ENCODE measurements at places on chromosomes 5 and 9.
A peak's percentile ranks its signal among the peaks of the same experiment; 100 is the strongest.

DNA sequence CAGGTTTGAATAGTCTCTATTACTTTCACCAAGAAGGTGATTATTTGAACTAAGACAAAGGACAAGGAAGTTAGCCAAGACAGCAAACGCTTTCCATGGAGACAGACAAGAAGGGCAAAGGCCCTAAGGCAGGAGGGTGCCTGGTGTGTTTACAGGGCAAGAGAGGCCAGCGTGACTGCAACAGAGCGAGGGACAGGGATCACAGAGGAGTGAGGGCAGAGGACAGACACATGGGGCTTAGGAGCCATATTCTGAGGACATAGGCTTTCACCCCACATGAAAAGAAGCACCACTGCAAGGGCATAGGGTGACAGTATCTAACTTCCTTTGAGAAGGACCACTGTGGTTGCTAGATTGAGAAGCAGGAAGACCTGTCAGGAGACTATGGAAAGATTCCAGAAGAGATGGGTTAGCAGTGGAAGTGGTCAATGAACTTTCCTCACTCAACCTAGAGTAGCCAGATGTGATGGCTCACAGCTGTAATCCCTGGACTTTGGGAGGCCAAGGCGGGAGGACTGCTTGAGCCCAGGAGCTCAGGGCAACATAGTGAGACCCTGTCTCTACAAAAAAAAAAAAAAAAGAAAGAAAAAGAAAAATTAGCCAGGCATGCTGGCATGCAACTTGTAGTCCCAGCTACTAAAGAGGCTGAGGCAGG, 5.0 kb upstream of the HAVCR1 start:
- no peak for DNase-seq

GRCh38 chr5:163540696-163541095, 35.3 kb downstream of the MAT2B start:
- no peak for DNase-seq

- peak; percentile 21 for DNase-seq
Observed at GRCh38 chr5:133423618-133424282, 188.6 kb downstream of the FSTL4 start.

GRCh38 chr9:81077572-81077971, 611.8 kb downstream of the TLE1 start:
- DNase-seq: no peak

DNA sequence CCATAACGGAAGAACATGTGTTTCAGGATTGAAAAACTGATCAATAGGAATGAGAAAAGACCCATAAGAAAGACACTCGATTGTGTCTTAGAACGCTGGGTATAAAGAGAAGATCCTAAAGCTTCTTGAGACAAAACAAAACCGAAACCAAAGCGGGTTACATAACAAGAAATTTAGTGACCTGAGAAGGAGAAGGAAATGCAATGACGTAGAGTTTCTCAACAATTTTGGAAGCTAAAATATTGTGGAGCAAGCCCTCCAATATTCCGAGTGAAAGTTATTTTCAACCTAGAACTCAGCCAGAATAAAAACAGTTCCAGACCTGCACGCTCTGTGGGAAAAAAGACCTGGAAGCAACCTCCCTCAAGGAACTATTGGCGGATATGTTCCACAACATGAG, 81.9 kb upstream of the FREM1 start:
- DNase-seq: peak; percentile 6

GRCh38 chr5:139272471-139273321, 20.8 kb upstream of the MATR3 start:
- peak; percentile 57 for DNase-seq

GRCh38 chr5:143585970-143586369, 182.5 kb upstream of the NR3C1 start:
- DNase-seq: no peak

DNA sequence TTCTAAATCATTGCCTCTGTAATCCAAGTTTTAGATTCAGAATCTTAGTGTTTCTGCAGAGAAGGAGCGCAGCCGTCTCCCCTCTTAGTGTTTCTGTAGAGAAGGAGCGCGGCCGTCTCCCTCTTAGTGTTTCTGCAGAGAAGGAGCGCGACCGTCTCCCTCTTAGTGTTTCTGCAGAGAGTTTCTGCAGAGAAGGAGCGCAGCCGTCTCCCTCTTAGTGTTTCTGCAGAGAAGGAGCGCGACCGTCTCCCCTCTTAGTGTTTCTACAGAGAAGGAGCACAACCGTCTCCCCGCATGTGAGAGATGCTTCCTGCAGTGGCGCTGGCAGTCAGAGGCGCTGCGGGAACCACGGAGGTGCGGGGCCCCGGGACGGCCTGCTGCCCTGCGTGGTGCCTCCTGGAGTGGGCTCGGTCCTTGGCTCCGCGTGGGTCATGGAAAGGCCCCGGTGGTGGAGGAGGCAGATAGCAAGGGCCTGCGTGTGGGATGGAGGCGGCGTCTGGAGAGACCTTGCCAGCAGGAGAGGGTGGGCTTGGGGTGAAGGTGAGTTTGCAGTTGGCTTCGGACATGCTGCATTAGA, 10.9 kb downstream of the CEP72 start:
- no peak for DNase-seq

DNA sequence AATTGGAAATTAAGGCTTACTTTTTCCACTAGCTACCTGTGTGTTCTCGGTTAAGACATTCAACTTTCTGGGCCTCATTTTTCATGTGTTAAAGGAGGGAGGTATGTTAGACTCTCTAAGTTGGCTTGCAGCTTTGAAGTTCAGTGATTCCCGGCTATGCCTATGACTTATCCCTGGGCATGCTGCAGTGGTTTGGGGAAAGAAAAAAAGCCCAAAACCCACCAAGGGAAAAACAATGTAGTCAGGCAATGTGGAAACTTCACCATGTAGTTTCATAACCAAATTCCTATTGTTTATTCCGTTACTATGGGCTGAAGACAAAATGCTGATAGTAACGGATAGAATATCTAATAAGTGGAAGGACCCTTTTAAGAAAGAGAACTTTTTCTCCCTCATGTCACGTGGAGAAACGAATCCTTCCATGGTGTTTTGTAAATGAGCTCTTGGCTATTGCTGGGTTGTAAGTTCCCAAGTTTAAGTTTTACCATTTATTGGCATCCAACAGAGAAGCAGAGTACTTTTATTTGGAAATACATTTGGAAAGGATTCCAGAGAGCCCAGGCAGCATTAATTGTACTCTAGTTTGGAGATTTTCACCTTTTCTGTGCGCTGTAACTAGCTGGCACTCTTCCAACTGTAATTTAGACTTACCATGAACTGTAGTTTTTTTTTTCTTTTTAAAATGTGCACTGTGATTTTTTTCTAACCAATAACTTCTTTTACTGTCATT, 84.9 kb upstream of the MPDZ start:
- DNase-seq: no peak

DNA sequence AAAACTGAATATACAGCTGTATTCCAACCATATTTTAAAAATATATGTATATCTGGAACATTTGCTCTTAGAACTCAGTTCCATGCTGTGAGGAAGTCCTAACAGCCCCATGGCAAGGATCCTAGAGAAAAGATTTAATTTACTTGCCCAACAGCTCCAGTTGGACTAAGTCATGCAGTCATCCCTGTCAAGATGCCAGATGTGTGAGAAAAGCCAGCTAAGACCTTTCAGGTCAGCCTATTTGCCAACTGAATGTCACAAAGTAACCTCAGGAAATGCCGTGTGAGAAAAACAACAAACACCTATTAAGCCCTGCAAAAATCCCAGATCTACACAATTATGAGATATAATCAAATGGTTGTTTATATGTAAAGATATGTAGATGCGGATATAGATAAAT, 416.3 kb downstream of the NR2F1-AS1 start:
- peak; percentile 96 for DNase-seq

DNA sequence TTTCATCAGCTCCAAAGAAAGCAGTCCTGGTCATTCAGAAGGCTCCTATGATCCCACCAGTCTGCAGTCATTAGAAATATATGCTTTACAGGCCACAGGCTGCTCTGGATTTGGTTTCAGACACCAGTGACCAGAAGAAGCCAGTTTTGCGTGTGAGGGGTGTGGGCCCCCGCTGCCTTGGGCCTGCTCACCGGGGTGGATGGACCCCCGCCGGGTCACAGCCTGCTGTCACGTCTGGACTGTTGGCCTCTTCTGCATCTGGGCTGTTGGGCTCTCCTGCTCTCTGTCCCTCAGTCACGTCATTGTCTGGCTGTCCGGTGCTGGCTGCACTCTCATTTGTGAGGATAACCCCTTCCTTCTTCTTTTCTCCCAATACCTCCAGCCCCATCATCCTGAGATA, 33.1 kb downstream of the NSUN2 start:
- DNase-seq: no peak

DNA sequence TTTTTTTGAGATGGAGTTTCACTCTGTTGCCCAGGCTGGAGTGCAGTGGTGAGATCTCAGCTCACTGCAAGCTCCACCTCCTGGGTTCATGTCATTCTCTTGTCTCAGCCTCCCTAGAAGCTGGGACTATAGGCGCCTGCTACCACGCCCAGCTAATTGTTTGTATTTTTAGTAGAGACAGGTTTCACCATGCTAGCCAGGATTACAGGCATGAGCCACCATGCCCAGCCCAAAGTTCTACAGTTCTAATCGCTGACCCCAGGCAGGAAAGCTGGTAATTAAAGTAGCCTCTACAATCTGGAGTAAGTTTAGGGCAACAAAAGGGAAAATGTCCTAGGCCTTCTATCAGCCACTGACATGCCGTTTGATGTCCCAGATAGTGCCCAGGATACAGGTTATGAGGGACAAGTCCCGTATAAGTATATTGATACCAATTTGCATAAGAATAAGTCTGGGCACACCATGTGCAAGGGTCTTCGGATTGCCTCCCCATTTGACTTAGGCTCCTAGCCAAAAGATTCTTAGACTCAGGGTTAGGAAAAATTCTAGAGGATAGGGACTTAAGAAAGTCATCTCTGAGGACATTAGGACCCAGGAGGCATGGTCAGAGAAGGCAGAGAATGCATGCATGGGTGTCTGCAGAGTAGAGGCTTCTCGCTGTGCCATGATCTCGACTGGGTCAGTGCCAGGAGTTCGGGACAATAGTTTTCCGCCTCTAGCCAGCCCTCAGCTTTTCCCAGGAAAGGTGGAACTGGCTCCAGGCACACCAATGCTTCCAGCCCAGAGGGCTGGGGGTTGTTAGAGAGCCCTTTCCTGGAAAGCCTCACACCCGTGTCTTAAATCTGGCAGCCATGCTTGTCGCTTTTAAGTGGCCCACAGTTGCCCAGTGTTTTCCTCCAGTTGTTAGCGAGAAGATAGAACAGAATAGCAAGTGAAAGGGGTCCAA, 1111.1 kb downstream of the TAF11L14 start:
- DNase-seq: no peak

DNA sequence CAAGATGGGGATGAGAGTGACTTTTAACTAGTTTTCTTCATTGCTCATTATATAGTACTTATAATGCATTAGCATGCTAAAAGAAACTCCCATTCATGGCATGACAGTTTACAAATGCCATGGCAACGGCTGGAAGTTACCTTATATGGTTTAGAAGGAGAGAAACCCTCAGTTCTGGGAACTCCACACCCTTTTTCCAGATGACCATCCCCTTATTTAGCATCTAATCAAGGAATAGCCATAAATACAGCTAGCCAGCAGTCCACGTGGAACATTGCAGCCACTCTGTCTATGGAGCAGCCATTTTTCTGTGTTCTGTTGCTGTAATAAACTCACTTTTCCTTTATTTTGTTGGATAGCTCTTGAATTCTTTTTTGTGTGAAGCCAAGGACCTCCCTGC, 1137.8 kb downstream of the CDH18 start:
- no peak for DNase-seq

DNA sequence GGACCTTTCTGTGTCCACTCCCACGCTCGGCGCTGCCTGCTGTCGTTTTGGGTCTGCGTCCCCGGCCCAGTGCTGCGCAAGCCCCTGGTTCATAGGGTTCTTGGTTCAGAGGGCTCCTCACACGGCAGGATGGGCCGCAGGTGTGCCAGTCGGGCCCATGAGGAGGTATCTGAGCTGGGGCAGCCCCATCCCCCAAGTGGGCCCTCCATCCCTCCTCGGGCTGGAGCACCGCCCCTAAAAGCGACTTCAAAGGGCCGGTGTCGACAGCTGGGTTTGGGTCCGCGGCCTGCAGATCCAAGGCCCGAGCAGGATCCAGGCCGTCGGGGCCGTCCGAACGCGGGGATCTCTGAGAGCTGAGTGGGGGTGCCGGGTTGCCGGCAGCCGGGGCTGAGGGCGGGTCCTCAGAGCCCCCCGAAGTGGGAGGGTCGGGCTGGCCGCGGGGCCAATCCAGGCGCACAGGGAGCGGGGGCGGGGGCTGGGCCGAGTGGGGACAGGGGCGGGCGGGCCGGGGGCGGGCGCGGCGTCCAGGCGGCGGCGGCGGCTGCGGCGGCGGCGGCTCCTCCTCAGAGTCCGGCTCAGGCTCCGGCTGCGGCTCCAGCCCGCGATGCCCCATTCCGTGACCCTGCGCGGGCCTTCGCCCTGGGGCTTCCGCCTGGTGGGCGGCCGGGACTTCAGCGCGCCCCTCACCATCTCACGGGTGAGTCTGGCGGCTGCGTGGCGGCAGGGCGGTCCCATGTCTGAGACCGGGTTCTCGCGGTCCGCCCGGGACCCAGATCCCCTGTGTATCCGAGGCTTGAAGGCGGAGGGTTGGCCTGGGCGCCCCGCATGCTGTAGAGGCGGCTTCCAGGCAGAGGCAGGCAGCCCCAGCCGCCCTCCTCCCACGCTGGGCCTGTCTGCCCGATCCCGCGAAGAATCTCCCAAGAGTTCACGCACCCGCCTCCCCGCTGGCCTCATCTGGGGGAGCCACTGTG, at the start of gene PDLIM4:
PDLIM4 (plus strand) TSS at position 566 of the 971 bp plus-strand sequence; CDS start at position 605, 39 bp downstream.
- DNase-seq: no peak

DNA sequence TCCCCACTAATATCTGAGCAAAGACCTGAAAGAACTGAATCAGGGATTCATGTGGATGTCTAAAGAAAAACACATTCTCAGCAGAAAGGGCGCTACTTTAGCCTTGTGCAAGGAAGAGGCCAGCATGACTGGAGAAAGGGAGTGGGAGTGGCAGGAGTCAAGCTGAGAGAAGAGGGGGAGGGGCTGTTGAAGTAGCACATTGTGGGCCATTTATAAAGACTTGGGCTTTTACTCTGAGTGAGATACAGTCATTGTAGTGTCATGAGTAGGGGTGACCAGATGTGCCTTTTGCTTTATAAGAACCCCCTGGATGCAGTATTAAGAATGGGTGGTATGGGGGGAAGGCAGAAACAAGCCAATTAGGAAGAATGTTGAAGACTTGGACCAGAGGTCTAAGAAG, 452.8 kb downstream of the ENC1 start:
- DNase-seq: no peak

Data from foreskin fibroblast (primary cell).